NCI-H345 (cell line): ENCODE measurements at places on chromosomes 6 and 20.
A peak's percentile ranks its signal among the peaks of the same experiment; 100 is the strongest.

GRCh38 chr6:9606435-9607134, 808.3 kb downstream of the TFAP2A start:
- DNase-seq = no peak

GRCh38 chr6:75221116-75221515, 15.3 kb upstream of the COL12A1 start:
- no peak for DNase-seq

GRCh38 chr6:84763003-84763885, 1.2 kb downstream of the TBX18 start:
- no peak for DNase-seq

GRCh38 chr6:35357677-35358076, 15.3 kb downstream of the PPARD start:
- DNase-seq = no peak

- DNase-seq = no peak
These were observed 17.0 kb upstream of the PRL start for GRCh38 chr6:22313796-22314195.

GRCh38 chr6:156262014-156262413, 515.2 kb upstream of the ARID1B start:
- peak; percentile 66 for DNase-seq

GRCh38 chr20:1664911-1665310, 7.3 kb upstream of the SIRPG start:
- DNase-seq = no peak
